T1000 (cell line): ENCODE measurements at places on chromosomes 3 and 15.

GRCh38 chr3:141625506-141625905, 112.6 kb upstream of the RNF7 start:
- DNase-seq, result no peak

DNA sequence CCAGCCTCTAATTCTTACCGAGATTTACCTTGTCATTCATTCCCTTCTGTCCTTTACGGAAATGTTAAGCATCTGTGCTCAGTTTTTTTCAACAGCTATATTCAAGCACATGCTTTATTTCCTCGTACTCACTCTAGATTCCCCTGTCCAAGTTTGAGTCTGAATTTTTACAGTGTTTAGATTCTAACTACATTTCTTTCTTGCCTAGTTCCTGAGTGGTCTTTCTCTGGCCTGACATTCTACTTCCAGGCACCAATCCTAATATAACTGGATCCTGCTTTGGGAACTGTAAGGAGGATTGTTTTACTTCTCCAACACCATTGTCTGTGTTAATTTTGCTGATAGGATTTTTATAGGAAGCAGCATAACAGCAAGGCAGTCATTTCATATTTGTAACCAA, 222.4 kb downstream of the RBMS3 start:
- DNase-seq, result no peak

GRCh38 chr15:64152507-64153387, 1.2 kb downstream of the SNX22 start:
- DNase-seq, result no peak

DNA sequence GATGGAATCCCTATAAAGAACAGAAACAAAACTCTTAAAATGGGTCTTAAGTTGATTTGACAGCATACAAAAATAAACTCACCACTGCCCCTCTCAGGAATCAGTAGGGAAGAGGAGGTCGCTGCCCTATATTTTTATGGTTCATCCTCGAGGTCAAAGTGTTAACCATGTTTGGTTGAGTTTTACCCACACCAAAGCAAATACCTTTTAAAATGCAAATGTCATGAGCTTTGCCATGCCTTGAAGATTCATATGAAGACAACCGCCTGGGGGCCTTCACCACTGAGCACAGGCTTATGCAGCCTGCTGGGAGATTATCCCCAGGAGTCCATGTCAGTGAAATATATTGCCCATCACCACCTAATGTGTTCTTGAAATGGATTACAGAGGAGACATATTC, 66.1 kb downstream of the GLB1 start:
- DNase-seq, result no peak

DNA sequence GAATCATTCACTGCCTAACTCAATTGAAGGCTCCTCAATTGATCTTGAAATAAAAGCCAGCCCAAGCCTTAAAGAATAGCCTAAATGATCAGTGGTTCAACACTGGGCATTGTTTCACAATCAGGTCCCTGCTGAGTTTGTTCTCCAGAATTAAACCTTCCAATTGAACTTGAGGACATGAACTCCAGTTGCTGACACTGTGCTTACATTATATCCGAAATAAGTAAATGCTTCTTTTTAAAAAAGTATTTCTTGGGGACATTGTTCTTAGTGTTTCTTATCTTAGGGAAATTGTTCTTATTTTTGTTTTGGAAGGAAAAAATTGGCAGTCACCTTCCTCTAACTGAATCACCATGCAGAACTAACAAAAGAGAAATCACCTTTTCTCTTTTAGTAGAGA, 450.2 kb downstream of the RBMS3 start:
- DNase-seq, result no peak

GRCh38 chr15:67825881-67826716, 790 bp downstream of the SKOR1 start:
- no peak for DNase-seq

DNA sequence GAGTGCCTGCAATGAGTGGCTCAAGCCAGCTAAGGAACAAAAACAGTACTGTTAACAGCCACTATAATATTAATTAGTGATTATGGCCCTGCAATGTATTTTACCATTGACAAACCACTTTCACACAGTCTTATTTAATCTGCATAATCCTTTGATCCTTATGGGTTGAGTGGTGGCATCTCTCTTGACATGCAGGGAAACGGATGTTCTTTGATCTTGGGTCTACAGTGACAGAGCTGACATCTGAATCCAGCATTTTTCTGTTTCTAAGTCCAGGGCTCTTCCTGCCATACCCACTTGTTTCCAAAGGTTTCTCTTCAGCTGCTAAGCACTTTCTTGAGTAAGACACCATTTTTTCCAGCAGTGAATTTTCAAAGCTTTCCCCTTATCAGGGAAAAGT, 277.7 kb upstream of the ROPN1 start:
- DNase-seq, result no peak

DNA sequence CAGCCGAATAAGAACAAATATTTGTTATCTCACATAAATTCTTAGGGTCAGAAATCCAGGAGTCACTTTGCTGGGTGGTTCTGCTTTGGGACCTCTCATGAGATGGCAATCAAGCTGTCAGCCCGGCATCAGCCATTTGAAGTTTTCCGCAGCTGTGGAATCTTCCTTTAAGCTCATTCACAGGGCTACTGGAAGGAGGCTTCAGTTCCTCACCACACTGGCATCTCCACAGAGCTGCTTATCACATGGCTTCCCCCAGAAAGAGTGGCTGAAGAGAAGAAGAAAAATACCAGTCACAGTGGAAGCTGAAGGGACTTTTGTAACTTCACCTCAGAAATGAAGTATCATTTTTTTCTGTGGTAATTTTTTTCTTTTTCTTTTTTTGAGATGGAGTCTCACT, 267.7 kb downstream of the CHL1 start:
- DNase-seq, result no peak

DNA sequence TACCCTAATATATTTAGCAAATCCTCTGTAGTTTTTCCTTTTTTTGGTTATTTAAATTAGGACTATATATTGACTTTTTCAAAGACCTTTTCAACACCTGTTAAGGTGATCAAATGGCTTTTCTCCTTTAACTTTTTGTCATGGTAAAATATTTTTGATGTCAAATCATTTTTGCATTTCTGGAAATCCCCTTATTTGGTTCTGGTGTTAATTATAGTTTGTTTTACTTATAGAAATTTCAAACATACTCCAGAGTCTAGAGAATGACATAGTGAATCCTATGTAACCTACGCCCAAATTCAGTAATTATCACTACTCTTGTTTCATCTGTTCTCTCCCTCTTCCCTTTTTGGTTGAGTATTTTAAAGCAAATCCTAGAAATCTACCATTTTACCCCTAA, 121.3 kb upstream of the TBL1XR1 start:
- DNase-seq, result no peak

- DNase-seq, result no peak
These were observed 48.6 kb upstream of the CP start for GRCh38 chr3:149270180-149270579.
